NCI-H1417 treated with DMSO at 0.1 percent for 48 hours (cell line): ENCODE measurements at places on chromosomes 3 and 15.
A peak's percentile ranks its signal among the peaks of the same experiment; 100 is the strongest.

GRCh38 chr3:144930431-144930830 is 958.8 kb downstream of the DIPK2A start:
- no peak for DNase-seq

DNA sequence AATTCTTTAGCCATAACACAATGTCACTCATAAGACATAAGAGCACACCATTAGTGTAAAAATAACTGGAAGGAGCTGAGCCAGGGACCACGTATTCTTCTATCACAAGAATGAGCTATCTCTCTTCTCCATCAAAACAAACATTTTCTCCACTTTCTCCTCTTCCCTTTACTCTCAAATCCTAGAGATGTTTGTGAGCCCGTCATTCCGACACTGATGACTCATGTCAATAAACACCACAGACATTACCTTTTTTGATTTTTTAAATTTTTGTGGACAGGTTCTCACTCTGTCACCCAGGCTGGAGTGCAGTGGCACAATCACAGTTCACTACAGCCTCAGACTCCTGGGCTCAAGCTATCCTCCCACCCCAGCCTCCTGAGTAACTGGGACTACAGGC is 86.6 kb downstream of the MEX3B start:
- no peak for DNase-seq

- DNase-seq, result no peak
These were observed 25.6 kb downstream of the DCUN1D1 start for GRCh38 chr3:182954553-182955235.

- peak; percentile 6 for DNase-seq
These were observed 262.0 kb upstream of the UMPS start for GRCh38 chr3:124467980-124468902.

GRCh38 chr15:75809986-75810750 is 33.1 kb upstream of the UBE2Q2 start:
- DNase-seq, result no peak
